ENCODE measurements at places on chromosomes 2 and 18.
A peak's percentile ranks its signal among the peaks of the same experiment; 100 is the strongest.

- DNase-seq, result no peak
Observed at GRCh38 chr2:118987886-118988285, 45.9 kb downstream of the MARCO start.

- peak; percentile 42 for DNase-seq
Observed at GRCh38 chr2:100554798-100555407, 7.9 kb upstream of the PDCL3 start.

GRCh38 chr2:60414495-60415138 is 138.8 kb downstream of the BCL11A start:
- no peak for DNase-seq

DNA sequence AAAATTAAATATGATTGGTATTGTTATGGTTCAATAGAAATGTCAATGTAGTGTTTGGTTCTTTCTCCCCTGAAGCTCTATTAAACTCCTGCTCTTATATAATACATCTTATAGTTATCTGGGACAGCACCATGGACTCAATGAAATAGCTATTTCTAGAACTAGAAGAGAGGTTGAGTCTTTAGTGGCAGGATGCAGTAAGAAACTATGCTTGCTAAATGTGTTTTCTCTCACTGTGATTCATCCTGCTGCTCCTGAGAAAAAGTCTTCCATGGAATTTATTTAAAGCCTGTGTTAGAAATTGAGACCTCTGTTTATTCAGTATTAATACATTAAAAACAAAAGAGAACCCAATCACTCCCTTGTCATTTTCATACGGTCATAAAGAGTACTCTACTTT is 61.5 kb downstream of the G6PC2 start:
- DNase-seq, result no peak

- no peak for DNase-seq
Observed at GRCh38 chr2:110873056-110873502, 140.7 kb downstream of the ACOXL start.

- no peak for DNase-seq
Observed at GRCh38 chr2:75619956-75620740, 26.4 kb upstream of the MRPL19 start.

GRCh38 chr2:95374921-95375471 is 27.5 kb upstream of the FAHD2A start:
- DNase-seq, result no peak

DNA sequence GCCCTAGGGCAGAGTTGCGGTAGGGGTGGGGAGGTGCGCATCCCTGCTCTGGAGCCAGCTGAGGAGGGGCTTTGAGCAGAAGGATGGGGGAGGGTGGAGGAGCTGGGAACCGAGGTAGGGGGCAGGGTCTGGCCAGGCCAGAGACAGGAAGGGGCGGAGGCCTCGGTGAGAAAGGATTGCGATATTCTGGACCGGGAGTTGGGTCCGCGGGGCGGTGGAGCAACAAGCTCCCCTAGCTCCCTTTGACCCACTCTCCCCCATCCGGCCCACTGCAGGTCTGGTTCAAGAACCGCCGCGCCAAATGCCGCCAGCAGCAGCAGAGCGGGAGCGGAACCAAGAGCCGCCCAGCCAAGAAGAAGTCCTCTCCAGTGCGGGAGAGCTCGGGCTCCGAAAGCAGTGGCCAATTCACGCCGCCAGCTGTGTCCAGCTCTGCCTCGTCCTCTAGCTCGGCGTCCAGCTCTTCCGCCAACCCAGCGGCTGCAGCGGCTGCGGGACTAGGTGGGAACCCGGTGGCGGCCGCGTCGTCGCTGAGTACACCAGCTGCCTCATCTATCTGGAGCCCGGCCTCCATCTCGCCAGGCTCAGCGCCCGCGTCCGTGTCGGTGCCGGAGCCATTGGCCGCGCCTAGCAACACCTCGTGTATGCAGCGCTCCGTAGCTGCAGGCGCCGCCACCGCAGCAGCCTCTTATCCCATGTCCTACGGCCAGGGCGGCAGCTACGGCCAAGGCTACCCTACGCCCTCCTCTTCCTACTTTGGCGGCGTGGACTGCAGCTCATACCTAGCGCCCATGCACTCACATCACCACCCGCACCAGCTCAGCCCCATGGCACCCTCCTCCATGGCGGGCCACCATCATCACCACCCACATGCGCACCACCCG is 4.8 kb downstream of the OTX1 start:
- no peak for DNase-seq

DNA sequence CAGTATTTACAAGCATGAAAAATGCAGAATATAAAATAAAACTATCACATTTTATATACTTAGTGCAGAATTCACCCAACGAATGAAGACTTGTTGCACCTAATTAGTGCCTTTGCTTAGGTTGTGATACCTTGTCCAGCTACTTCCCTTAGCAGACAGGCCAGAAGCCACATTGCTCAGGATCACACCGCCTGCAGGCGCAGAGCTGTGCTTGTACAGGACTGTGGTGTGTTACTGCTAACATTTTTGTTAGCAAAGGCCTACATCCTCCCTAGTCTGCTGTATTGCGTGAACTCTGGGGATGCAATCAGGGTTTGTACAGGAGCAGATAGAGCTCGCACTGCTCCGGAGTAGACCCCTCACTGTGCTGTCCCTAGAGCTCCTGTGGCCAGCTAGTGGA is 336.9 kb downstream of the CBLN2 start:
- DNase-seq, result no peak

DNA sequence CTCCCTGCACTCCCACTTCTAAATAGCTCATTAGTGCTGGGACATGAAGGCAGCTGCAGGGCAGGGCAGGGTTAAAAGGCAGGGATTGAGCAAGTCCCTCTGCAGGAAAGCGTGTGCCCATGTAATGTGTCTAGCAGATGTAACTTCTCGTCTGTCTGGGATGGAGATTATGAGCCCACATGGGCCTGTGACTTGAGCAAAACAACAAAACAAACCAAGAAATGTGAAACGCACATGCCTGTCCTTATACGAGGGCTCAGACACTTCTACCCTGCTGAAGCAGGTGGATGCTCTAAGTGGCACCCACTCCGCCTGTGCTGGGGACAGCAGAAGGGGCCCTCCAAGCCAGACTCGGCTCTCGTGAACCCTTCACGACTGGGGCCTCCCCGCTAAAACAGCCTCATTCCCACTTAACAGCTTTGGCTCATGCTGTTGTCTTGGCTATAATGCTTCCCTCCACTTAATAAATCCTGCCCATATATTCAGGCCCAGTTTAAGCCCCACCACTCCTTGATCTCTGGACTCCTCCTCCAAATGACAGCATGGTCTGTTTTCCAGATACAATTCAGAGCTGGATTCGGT is 40.9 kb downstream of the TMEM247 start:
- DNase-seq, result no peak

- no peak for DNase-seq
Observed at GRCh38 chr2:16404551-16405300, 260.9 kb downstream of the CYRIA start.

- DNase-seq, result no peak
Observed at GRCh38 chr2:164782323-164782722, 59.3 kb downstream of the COBLL1 start.

- DNase-seq, result no peak
Observed at GRCh38 chr2:10285556-10286198, 17.0 kb upstream of the HPCAL1 start.

- DNase-seq, result no peak
Observed at GRCh38 chr2:49913025-49913424, 758.7 kb upstream of the FSHR start.

DNA sequence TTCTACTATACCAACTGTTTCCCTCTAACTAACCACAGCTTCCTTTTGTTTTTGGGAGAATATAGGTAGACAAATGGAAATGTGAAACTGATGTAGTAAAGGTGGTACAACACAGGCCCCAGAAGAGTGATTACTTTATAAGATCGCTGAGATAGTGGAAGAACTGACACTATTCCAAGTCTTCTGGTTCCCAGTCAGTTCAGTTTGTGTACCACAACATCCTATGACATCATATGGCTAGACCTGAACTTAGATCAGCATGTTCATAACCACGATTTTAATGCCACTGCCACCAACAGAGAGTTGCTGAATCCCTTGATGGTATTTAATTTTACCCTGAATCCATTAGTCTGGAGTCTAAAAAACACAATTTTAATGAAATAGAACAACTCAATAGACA is 328.9 kb downstream of the GPD2 start:
- no peak for DNase-seq

DNA sequence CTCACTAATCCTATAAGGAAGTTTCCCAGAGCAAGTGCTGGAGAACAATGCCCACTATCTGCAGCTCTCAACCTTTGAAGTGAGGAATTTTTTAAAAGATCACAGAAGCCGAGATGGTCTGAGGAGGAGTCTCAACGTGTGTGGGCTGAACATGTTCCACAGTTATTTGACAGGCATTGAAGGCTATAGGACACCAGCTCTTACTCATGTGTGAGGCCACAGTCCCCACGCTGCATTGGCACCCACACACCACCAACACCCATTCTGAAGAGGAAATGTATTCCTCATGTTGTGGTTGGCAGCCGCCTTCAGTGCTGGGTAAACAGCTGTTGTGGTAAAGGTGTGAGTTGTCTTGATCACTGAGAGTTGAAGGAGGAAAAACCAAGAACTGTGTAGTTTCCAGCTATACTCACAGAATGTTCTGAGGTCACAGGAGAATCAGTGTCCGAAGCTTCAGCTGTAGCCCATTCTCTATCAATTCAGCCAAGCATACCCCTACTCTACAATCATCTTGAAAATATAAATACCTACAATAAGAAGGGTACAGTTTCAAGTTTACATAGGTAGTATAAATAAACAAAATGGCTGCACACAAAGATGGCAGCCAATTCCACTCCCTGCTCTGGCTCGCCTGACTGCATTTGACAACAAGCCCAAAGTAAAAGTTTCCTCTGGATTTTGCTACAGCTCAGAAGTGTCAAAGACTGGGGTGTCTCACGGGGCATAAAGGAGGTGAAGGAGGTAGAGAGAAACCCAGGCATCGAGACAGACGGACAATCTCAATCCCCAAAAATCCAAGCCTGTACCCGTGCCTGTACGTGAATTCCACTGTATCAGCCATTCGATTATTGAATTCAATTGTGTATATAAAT is 12.1 kb downstream of the CD226 start:
- peak; percentile 74 for DNase-seq

- DNase-seq, result no peak
Observed at GRCh38 chr2:225532096-225532495, 132.6 kb downstream of the NYAP2 start.

DNA sequence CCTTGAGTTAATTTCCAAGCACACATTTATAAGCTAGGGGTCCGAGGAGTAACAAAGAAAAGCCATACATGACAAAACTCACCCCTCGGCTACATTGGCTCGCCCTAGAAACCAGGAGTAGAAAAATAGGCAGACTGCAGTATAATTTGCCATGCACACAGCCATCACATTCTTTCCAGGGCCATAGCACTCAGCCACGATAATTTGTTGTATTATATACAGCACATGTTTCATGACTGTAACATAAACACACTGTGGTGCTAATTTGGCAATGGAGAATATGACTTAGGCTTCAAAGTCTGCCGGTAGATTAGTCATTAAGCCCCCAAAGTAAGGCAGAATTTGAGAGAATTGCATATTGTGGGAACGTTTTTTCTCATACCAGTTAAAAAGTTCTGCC is 254.9 kb downstream of the ZNF521 start:
- no peak for DNase-seq

DNA sequence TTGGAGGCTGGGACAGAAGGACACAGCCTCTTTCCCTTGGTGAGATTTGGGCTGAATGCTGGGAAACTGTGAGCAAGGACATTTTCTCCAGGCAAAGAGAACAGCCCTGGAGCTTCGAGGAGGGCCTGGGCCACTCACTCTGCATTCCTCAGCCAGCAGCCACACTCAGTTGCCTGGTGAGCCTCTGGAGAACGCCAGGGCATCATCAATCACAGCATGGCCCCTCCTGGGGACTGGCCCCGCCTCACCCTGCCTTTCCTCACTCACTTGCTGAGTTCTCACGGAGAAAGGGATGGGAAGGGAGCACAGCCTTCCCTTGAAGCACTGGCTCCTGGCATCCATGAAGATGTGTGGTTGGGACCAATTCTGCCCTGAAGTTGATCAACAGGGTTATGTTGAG is 55.0 kb downstream of the APOB start:
- no peak for DNase-seq

- DNase-seq, result no peak
Observed at GRCh38 chr2:9565436-9566153, 10.0 kb upstream of the ADAM17 start.

- DNase-seq, result no peak
Observed at GRCh38 chr18:58955738-58956137, 91.1 kb downstream of the ZNF532 start.

DNA sequence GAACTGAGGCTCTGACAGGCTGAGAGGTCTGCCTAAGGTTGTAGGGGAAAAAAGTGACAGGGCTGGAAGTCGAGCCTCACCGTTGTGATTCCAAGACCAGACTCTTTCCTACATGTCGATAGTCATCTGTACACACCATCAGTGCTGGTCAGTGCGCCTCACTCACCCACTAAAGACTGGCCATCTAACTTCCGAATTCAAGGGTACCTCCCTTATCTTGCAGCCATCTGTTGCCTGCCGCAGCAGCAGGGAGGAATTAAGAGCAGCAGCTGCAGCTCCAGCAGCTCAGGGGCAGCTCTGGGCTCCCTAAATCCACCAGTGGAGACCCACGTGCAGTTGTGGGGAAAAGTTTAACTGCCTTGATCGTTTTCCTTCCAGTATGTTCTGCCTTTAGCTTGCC is 32.6 kb upstream of the GPR39 start:
- no peak for DNase-seq

GRCh38 chr2:55134316-55134706 is 84.1 kb upstream of the RTN4 start:
- DNase-seq, result no peak

GRCh38 chr2:161019311-161019710 is 140.9 kb upstream of the TANK start:
- no peak for DNase-seq

- no peak for DNase-seq
Observed at GRCh38 chr18:63245600-63245999, 74.0 kb downstream of the BCL2 start.

DNA sequence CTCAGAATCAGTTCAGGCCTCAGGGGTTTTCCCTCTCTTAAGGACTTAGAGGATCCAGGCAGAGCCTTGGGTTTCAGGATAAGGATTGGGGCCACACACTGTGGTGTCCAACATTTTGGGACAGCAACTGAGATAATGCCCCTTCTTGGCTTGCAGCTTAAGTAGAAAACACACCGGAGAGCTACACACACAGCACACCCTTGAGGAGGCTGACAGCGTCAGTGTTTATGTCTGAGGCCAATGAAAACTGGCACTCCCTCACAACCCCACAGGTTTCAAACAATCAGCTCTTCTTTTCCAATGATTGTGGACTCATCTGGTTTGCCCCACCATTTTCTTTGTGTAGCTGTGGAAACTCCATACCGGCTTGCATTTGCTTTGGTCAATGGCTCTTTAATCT is 257.7 kb downstream of the CDCA7 start:
- no peak for DNase-seq

DNA sequence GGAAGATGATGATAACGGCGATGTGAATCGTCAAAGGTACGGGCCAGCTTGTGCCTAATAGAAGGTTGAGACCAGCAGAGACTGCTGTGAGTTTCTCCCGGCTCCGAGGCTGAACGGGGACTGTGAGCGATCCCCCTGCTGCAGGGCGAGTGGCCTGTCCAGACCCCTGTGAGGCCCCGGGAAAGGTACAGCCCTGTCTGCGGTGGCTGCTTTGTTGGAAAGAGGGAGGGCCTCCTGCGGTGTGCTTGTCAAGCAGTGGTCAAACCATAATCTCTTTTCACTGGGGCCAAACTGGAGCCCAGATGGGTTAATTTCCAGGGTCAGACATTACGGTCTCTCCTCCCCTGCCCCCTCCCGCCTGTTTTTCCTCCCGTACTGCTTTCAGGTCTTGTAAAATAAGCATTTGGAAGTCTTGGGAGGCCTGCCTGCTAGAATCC is 3.0 kb downstream of the FZD7 start:
- no peak for DNase-seq

Data from activated effector memory CD4-positive, alpha-beta T cell treated with Interleukin-2 at 50 U/mL for 16 hours (primary cell).